ENCODE measurements at places on chromosomes 2 and 18.

GRCh38 chr2:198928026-198928425, 529.7 kb downstream of the SATB2 start:
- DNase-seq = no peak

GRCh38 chr18:22285361-22286140, 116.2 kb downstream of the GATA6 start:
- DNase-seq = no peak

DNA sequence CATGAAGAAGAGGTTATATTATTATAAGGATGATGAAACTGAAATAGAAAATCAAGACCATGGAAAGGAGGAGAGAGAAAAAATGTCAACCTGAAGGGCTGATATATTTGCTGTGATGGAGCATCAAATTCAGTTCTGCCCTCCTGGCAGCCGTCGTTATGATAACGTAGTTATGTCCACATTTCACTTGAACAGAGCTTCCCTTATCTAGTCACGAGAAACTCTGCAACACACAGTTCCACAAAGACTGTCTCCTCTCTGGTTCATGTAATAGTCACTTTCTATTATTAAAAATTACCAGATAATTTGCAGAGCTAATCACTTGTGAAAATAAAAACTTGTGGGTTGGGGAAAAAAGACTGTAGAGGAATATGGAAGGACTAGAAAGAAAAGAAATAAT, 19.5 kb upstream of the RBMS1 start:
- no peak for DNase-seq

GRCh38 chr2:68769586-68770270, 35.1 kb downstream of the ARHGAP25 start:
- no peak for DNase-seq

- peak; percentile 29 for DNase-seq
Observed at GRCh38 chr2:70785137-70785911, 5.1 kb downstream of the FIGLA start.

DNA sequence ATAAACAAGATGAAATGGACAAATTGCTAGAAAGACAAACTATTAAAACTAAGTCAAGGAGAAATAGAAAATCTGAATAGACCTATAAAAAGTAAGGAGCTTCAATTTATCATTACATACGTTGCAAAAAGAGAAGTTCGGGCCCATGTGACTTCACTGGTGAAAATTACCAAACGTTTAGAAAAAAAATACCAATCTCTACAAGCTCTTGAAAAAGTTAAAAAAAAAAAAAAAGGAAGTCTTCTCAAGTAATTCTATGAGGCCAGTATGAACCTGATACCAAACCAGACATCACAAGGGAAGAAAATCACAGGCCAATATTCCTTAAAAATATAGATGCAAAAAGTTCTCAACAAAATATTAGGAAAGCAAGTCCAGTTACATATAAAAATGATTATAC, 20.2 kb upstream of the ACVR2A start:
- DNase-seq = no peak

DNA sequence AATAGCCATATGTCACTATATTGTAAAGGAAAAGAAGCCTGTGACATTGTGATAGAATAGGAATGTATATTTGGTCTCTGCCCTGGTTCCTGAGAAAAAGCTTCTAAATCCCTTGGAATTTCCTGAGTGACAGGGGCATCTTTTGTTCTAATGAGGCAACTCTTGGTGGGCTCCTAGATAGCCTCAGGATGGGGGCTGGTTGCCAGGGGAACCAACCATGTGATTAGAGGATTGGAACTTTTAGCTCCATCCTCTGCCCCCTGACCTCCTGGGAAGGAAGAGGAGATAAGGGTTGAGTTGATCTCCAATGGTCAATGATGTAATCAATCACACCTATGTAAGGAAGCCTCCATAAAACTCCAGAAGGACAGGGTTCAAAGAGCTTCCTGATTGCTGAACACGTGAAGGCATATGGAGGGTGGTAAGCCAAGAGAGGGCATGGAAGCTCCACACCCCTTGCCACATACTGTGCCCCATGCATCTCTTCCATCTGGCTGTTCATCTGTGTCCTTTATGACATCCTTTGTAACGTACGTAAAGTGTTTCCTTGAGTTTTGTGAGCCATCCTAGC, 2.9 kb upstream of the ME2 start:
- no peak for DNase-seq

DNA sequence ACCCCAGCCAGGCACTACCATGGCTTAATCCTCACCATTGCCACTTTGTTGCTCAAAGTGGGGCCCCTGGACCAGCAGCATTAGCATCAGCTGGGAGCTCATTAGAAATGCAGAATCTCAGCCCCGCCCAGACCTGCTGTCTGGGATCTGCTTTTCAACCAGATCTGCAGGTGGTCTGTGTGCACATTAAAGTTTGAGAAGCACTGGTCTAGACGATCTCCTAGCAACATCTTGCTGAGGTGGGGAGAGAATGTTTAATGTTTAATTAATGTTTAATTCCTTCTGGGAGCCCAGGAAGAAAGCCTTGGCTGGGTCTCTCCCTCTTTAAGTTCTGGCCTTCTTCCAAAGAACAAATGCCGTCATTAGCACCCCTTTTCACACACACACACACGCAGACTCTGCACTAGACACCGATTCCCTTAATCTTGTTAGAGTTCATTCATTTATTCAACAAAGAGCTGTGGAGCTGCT, 53.7 kb downstream of the EDAR start:
- no peak for DNase-seq
